ENCODE measurements at places on chromosomes 1 and 21.
A peak's percentile ranks its signal among the peaks of the same experiment; 100 is the strongest.

- no peak for DNase-seq
Measured at GRCh38 chr1:205472737-205473441, 17.0 kb upstream of the BLACAT1 start.

DNA sequence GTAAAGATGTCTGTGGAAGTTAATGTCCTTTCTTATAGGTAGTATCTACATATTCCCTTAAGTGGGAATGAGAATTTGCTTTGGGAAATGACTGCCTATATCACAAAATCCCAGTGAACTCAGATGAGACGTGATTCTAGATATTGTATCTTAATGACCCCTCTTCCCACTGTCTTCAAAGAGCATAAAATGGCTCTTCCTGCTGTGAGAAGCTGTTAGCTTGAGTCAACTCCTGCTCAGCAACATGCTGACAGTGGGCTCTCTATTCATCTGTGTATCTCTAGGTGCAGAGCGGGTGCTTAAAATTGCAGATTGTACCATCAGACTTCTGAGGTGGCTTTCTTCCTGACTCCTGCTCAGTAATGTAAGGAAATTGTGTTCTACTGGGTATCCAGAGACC is 100.6 kb downstream of the SPAG17 start:
- DNase-seq: no peak

- DNase-seq: no peak
Measured at GRCh38 chr21:41641821-41642701, 124.8 kb downstream of the RIPK4 start.

GRCh38 chr1:117231748-117232373 is 21.1 kb upstream of the VTCN1 start:
- no peak for DNase-seq

DNA sequence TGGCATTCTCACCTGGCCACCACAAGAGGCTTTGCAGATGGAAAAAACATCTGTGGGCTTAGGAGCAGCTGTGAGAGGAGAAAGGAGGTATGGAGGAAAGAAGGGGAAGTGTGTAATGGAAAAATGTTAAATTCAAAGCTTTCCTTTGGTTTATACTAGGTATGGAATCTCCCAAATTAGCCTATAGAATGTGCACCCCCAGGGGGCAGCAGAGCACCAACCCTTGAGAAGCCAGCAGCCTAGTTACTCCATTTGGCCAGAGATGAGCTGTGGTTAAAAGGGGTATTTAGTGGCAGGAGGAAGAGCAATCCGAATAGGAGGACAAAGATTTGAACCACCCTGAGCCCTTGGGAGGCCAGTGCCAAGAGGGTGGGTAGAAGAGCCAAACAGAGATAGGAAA is 97.5 kb upstream of the CTTNBP2NL start:
- DNase-seq: peak; percentile 36

DNA sequence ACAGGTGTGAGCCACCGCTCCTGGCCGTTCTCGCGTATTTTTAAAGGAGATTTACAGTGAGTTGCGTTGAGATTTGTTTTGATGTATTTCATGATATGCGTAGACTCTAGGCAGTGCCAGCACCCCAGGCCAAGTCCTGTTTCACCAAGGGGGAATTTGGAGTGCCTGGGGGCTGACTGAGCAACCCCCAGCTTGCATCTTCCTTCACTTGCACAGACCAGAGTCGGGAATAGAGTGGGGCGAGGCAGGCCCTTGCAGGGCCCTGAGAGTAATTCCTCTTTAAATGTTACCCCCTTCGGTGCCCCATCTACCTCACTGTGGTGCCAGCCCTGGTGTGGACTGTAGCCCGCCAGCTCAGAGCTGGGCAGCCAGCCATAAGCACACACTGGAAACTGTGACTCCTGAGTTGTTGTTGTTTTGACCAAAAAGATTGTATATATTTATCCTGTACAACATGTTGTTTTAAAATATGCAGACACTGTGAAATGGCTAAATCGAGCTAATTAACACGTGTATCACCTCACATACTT is 269.5 kb downstream of the NPHP4 start:
- DNase-seq: no peak

DNA sequence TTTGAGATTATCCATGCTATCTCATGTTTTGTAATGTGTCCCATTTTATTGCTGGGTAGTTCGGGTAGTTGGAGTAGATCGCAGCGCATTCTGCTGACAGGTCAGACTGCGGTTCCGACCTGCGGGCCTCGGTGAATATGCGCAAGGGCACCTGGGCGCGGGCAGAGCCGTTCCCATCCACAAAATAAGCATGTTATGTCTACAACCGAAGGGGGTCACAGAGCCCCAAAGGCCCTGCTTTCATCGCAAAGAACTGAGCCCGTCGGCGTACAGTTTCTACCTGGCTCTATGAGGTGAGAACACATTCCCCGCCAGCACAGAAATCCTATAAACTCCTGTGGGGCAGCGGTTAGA is 88.4 kb downstream of the PRKAB2 start:
- no peak for DNase-seq

- DNase-seq: no peak
Measured at GRCh38 chr1:109807402-109807801, 43.7 kb upstream of the EPS8L3 start.

- DNase-seq: no peak
Measured at GRCh38 chr21:29477941-29478340, 179.2 kb downstream of the BACH1 start.

- no peak for DNase-seq
Measured at GRCh38 chr1:115669002-115669673, 27.4 kb downstream of the VANGL1 start.

DNA sequence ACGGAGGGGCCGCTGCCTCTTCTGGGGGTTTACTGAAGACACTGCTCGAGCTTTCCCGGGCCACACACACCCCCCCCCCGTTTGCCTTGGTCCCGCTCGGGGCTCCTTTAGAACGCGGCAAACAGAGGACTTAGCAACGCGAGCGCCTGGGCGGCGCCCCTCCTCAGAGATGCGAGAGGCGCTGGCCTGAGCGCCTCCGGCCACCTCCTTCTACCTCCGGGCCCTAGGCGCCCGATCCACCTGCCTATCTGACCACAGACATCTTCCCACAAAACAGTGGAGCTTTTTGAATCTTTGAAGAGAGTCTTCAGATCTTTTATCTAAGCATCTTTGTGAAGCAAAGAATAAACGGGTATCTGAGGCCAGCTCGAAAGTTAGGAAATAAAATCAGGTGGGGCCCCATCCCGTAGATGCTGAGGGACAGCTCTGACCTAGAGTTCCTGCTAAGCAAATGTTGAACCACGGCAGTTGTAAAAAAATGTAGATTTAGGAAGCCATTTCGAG is 436 bp upstream of the TTLL7 start:
- DNase-seq: peak; percentile 28

DNA sequence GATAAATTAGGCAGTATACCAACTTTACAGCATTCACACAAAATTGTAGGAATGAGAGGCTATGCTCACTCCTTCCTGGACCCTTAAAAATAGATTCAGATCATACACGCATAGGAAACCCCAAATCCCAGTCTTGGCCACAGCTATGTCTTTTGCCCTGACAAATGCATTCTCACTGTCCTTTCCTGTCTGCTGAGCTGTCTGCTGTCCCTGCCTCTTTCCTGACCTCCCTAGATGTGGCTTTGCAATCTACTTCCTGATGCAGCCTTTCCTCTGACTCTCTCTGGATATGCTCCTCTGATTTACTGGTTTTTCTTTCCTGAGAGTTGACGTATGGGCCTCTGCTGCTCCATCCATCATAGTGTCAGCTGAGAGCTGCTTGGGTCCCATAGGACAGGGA is 59.8 kb upstream of the SLC35F3 start:
- DNase-seq: no peak

DNA sequence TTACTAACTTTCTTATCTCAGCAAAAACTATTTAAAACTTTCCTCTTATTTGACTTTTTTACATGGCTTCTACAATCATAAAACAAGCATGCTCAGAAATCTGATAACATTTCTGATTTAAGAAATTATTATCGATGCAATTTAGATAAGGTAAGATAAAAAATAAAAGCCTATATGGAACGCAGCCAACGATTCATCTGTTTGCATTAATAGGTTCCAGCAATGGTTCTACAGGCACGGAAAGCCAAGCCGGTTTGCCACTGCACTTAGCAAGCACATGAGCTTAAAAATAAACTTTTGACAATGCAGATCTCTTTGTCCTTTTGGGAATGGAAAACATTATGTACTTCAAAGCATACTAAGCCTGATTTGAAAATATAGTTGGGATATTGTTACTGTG is 77.5 kb upstream of the KCNK2 start:
- DNase-seq: no peak

GRCh38 chr21:20856926-20857325 is 141.3 kb upstream of the NCAM2 start:
- no peak for DNase-seq

GRCh38 chr1:215877452-215877951 is 310.4 kb downstream of the KCTD3 start:
- DNase-seq: no peak

GRCh38 chr1:246805135-246805716 is 81.0 kb downstream of the SCCPDH start:
- DNase-seq: no peak

DNA sequence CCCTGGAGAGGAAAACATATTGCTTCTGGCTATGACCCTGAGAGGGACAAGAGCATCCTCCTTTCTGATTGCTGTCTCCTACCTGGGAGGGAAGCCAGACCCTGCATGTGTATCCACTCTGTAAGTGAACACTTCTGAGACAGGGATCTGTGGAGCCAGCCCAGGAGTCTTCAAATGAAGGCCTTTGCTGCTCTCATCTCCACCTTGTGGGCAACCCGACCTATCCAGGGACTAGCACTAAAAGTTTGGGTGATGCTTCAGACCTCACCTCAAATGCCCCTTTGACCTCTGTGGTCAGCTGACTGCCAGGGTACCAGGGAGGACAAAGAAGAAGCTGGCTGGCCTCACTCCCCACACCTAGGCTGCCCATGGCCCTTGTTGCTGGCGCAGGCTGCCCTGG is 64.7 kb downstream of the KCND3 start:
- DNase-seq: no peak

DNA sequence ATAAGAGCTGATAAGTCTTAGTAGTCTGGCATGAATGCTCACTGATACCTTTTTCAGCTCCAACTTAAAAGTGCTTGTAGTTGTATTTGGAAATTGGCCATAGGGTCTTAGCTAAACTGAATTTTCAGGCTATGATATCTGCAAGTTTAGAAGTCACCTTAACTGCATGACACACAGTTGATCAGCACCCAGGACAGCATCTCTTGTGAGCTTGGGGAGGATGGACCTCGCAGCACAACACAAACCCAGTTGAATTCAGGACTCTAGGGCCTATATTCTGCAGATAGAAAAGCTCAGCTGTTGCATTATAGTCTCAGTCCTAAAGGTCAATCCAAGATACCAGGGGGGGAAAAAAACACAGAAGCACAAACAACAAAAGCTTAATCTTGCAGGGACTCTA is 394.3 kb downstream of the KCNH1 start:
- no peak for DNase-seq

GRCh38 chr1:203037509-203038190 is 11.4 kb downstream of the PPFIA4 start:
- no peak for DNase-seq

- DNase-seq: peak; percentile 41
Measured at GRCh38 chr21:42460391-42461184, 35.4 kb downstream of the RSPH1 start.

GRCh38 chr1:40032240-40032891 is 8.2 kb upstream of the CAP1 start:
- DNase-seq: peak; percentile 19

GRCh38 chr1:205189131-205189530 is 22.4 kb downstream of the DSTYK start:
- no peak for DNase-seq

DNA sequence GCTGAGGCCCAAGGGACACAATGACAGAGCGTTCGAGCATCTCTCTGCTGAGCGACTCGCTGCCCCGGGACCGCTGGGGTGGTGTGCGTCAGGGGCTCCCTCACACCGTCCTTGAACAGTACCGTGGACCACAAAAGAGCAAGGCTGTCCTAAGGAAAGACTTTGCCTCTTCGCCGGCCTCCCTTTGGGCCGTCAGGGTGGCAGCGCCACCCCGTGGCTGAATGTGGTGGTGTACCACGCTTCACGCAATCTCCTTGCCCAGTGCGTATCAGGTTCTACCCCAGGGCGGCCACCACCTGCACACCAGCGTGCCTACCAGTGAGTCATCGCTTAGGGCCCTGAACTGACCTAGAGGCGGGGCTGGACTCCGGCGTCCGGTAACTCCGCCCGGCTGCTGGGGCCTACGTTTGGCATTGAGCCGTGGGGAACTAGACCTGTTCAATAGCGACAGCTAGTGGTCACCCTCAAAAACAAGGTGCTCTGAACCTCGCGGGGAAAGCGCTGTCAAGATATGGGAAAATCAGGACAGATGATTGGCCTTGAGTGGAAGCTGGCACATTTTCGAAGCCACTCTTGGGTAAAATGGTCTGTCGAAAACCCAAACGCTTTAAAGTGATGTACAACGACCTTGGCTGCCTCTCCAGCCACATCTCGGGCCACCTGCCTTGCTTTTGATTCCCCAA is 8.1 kb upstream of the TRAF3IP3 start:
- DNase-seq: peak; percentile 50

GRCh38 chr1:118334506-118334905 is 149.5 kb upstream of the SPAG17 start:
- no peak for DNase-seq

DNA sequence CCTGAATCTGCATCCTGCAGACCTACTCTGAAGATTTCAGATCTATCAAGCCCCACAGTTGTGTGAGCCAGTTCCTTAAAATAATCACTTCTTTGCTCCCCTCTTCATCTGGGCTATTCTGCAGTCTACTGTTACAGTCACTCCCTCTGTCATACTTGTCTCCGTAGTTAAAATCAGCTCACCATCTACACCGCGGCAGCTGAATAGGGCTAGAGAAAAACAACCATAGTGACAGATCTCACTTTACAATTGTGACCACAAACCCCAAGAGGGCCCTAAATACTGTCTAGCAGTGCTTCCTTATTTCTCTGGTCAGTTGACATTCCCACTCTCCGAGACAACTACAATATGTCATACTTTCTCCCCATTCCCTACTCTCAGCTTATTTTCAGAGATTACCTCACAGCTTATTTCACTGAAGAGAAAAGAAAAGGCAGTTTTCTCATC is 12.9 kb downstream of the DESI2 start:
- DNase-seq: no peak

DNA sequence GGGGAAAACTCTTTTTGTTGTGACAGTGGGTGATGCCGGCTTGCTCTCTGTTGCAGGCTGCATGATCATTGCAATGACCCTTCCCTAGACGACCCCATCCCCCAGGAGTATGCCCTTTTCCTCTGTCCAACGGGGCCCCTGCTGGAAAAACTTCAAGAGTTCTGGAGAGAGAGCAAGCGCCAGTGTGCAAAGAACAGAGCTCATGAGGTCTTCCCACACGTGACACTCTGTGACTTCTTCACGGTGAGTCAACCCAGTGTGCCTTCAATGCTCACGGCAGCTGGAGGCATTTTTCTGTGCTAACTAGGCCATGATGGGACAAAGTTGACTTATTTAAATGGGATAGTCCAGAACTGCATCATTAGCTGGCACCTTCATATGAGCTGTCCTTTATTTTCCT is 5.7 kb downstream of the UBASH3A start:
- DNase-seq: no peak
